ENCODE measurements at places on chromosomes 3 and 15.

DNA sequence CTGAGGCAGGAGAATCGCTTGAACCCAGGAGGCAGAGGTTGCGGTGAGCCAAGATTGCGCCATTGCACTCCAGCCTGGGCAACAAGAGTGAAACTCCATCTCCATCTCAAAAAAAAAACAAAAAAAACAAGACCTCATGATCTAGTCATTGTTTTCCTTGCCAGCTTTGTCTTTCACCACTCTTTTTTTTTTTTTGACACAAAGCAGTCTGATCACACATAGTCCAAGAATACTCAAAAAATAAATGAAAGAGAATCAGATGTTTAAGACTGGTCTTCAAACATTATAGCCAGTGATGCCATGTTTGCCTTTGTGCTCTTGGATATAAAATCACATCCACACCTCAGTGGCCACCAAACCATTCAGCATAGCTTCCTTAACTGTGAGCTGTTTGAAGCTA lies 5.8 kb upstream of the ADAM10 start:
- no peak for DNase-seq

- no peak for DNase-seq
Measured at GRCh38 chr3:182980204-182981037, at the start of gene DCUN1D1. TSS of gene DCUN1D1 (minus strand) at chr3:182980538. CDS start at chr3:182980489, 49 bp downstream.

- DNase-seq, result peak; percentile 25
Measured at GRCh38 chr15:63402498-63403253, 21.0 kb upstream of the CA12 start.

DNA sequence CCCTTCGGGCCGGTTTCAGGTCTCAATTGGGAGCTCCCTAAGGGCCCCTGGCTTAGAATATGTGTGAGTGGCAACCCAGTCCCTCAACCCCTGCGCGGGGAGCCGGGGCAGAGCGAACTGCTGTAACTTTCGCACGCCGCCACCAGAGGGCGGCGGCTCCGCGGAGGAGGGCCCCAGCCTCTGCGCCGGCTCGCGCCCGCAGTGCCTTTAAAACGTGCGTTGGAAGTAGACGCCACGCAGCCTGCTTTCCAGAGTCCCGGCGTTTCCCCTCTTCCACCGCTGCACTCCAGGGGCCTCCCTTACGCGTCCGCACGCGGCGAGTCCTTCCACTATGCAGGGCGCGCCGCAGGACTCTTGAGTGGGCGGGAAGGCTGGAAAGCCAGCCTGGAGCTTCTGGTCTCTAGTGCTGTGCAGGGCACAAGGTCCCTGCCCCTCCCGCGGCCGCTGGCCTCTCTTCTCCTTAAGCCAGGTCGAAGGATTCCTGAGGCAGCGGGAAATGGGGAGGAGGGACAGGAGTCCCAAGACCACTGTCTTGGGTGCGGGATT lies 23.7 kb upstream of the RNU6-1 start:
- no peak for DNase-seq

GRCh38 chr3:66407611-66408218 lies 93.1 kb downstream of the LRIG1 start:
- peak; percentile 24 for DNase-seq

DNA sequence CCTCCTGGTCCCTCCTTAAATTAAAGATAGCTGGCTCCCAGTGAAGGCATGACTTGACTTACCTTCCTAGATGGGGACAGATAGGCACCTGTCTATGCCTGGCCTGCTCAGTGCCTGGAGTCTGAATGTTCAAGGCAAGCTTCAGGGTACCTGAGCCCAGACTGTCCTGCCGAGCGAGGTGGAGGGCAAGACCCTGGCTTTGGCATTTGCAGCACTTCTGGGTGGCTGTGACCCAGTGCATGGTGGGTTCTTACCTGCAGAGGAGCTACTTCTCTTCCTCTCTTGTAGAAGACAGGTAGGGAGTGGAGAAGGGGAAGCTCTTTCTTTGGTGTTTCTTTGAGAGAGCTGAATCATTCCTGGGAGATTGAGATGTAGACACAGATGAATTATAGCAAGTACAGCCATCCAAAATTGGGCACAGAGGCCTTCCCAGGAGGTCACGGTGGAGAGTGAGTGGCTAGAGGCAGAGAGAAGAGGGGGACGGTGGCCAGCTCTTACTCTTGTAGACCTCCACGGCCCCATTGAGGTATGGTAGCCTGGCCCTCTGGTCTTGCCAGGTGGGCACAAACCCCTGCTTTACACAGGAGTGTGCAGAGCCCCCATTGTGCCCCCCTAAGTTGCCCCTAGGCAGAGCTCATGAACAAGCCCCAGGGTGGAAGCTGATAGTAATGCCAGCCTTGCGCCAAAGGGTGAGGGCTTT lies 402.5 kb upstream of the TPM1 start:
- no peak for DNase-seq

GRCh38 chr3:183594636-183595035 lies 39.1 kb upstream of the KLHL6 start:
- DNase-seq, result no peak

DNA sequence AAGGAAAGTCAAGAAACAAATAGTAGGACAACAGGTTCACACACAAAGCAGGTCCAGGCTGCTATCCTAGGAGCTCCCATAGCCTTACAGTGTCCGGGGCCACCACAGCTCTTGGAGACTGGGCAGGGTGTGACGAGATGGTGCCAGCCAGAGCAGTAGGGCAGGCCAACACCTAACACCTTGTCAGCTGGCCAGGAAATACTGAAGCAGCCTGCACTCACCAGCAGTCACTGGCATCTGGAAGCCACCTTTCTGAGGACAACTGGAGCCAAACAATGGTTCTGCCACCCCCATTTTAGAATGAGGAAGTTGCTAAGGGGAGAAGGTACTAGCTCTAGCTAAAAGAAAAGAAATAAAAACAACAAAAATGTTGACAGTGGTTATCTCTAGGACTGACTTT lies 47.2 kb downstream of the CCDC12 start:
- no peak for DNase-seq

DNA sequence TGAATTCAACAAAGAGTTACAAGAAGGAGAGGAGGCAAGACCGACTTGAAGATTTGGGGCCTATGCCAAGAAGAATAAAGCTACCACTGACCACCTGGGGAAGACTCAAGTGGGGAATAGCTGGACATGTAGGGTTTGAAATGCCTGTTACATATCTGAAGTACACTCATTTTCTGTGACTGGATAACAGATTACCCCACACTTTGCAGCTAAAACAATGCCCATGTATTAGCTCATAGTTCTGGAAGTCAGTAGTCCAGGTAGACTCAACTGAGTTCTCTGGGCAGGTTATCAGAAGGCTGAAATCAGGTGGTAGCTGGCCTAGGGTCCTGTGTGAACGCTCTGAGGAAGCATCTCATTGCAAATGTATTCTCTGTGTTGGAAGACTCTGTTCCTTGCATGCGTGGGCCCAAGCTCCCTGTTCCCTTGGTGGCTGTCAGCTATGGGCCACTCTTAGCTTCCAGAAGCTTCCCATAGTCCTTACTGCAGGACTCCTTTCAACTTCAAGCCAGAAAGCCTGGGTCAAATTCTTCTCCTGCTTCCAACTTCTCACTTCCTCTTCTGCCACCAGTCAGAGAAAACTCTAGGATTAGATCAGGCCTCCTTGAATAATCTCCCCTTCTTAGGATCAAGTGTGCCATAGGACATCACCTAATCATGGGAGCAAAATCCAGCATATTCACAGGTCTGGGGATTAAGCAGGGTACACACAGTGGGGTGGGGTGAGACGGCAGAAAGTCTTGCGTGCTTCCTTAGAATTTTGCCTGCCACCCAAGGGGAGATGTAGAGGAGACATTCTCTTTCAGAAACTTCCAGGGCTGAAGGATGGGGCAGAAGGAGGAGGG lies 187.8 kb downstream of the SHQ1 start:
- DNase-seq, result no peak

DNA sequence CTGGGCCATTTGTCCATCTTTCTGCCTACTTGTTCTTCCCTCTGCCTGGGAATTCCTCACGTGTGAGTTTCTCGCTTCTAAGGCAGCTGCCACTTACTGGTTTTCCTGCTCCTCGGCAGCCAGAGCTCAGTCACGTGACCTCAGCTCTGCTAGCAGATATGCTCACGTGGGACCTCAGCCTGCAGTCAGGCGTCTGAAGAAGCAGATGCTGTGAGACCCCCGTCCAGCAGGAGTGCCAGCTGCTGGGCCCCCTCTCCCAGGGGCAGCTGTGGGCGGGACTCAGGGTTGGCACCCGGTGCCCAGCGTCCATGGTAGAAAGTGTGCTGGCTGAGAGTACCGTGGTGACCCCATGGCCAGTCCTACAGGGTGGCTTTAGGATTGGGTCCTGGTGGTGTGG lies 161.3 kb upstream of the TLE3 start:
- DNase-seq, result no peak

DNA sequence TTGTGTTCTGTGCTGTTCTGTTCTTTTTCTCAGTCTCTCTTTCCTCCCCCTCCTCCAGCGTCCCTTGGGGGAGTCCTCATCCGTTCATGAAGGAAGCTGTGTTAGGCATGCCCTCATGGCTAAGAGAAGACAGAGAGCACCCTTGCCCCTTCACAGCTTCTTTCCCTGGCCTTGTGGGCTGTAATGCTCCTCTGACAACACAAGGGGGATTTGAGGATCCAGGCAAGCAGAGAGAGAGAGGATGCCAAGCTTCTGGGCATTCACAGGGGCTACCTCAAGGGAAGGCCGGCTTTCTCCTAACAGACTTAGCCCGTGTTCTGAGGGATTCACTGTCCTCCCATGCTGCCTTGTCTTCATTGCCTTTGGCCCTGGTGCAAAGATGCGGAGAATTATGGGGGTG lies 389.5 kb downstream of the LRTM1 start:
- no peak for DNase-seq

- no peak for DNase-seq
Measured at GRCh38 chr3:36525115-36525801, 145.0 kb downstream of the STAC start.

Measured in Panc1 (cell line).